Inflammatory macrophage (primary cell): ENCODE measurements at places on chromosomes 6 and 20.

GRCh38 chr20:48786951-48787705 lies 40.7 kb downstream of the PREX1 start:
- no peak for DNase-seq

DNA sequence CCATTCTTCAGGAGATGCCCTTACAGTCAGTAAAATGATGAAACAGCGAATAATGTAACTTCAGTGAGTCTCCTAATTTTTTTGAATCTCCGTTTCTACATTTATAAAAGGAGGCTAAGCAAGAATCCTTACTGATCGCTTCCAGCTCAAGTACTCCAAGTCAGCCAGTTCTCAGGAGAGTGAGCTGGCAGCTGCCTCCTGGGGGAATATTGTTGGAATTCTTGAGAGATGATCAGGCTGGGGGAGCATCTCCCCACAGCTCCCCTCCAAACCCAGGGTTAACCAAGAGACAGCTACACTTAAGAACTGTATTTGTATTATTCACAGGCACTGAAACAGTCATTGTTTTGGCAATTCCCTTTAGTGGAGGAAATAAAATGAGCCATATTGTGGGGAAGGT lies 89.1 kb upstream of the PCSK2 start:
- no peak for DNase-seq

DNA sequence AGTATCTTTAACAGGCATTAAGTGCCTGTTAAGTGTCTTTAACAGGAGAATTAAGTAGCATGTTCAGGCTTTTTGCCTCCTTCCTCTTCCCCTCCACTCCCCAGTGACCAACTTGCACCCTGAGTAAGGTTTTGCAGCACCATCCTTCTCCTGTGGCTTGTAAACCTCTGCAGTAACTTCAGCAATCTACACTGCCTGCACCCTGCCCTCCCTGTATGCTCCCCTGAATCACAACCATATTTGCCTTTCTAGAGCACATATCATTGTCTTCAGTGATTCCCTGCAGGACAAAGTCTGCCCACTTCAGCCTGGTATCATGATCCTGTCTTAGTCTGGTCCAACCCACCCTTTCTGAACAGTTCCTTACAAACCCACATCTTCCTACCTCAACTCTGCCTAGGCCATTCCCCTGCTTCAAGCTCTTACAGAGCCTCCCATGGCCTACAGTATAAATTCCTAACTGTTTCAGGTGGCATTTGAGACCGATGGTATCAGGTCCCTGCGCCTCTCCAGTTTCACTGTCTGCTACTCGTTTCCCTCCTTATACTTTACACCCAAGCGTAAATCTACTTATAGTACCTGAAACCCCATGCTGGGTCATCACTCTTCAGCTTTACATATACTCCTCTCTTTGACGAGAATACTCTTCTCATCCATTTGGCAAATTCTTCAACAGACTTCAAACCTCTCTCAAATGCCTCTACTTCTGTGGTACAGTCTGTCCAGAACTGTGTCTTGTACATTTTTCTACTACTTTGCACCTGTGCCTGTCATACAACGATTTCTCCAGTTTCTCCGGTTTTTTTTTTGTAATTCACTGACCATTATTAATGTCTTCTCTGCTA lies 69.8 kb downstream of the ZHX3 start:
- DNase-seq = no peak

DNA sequence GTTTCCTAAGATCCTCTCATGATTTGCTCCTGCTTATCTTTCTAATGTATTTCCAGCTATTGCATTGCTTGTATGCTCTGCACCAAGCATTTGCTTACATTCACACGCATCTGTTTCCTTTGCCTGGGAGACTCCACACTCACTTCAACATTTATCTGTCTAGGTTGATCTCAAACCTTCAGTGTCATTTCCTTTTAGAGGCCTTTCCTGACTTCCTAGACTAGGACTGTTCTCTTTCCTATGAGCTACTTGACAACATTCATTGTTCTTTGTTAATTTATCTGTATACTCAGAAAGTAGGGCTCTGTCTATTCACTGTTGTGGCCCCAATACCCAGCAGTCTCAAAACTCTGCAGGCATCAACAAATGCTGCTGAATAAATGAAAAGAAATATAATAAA lies 84.4 kb downstream of the WASF1 start:
- DNase-seq = no peak

DNA sequence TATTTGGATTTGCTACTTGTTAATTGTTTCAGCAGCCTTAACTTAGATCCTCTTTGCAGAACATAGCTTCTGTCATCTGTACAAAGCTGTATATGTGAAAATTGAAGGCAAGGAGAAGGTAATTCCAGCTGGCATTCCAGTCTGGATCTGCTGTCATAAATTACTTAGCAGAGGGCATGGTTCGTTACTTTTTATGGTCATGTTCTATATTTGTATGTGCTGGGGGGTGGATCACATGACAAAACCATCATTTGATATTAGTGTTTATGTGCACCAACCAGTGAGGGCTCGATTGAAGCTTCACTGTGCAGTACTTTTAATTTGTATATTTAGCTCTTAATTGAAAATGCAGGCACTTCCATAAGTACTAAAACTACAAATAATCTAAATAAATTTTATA lies 80.2 kb downstream of the CAP2 start:
- no peak for DNase-seq

DNA sequence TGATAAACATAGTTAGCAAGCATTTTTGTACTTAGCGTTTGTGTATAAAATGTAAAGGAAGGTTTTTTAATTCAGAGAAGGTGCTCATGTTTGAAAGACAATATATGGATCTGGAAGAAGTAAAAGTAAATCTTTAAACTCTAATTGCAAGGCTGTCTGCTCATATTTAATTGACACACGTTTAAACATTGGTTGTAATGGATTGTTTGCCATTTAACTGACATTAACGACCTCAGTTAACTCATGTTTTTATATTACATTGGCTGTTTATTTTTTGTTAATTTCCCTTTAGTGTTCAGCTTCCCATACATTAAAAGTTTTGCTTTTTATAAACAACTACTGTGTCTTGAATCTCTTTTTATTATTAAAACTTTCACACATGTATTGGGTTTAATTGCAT lies 208.1 kb downstream of the ARID1B start:
- no peak for DNase-seq

DNA sequence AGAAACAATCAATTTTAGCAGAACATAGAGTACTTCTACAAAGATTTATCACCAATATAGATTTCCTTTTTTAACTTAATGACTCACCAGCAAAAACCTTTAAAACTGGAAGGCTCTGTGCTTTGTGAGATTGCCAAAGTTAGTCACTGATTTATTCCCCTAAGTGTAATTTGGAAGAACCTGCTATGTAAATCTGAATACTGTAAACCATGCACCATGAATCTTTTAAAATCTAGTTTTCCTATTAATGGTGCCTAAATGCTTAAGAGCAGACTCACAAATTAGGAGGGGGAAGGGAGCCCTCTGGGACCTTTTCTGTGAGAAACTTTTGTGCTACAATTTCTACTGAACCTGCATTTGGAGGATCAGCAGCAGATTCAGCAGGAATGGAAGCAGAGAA lies 57.8 kb upstream of the PNRC1 start:
- DNase-seq = no peak

- DNase-seq = no peak
Measured at GRCh38 chr6:3403238-3404173, 53.3 kb downstream of the SLC22A23 start.

DNA sequence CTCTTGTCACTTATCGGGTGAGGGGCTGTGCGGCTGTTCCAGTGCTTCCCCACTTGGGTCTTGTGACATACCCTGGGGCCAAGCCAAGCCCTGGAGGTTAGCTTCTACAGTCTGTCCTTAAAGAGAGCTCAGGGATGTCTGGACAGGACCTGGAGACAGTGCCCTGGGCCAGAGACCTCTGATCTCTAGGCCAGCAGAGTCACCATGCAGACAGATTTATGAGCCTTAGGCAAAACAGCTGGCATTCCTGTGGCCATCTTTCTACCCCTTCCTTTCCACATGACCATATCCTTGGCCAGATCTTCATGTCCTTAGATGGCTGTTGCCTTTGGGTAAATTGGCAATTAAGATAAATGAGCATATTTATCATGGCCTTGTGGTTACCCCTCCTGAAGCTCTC lies 678.6 kb downstream of the MAFB start:
- no peak for DNase-seq

DNA sequence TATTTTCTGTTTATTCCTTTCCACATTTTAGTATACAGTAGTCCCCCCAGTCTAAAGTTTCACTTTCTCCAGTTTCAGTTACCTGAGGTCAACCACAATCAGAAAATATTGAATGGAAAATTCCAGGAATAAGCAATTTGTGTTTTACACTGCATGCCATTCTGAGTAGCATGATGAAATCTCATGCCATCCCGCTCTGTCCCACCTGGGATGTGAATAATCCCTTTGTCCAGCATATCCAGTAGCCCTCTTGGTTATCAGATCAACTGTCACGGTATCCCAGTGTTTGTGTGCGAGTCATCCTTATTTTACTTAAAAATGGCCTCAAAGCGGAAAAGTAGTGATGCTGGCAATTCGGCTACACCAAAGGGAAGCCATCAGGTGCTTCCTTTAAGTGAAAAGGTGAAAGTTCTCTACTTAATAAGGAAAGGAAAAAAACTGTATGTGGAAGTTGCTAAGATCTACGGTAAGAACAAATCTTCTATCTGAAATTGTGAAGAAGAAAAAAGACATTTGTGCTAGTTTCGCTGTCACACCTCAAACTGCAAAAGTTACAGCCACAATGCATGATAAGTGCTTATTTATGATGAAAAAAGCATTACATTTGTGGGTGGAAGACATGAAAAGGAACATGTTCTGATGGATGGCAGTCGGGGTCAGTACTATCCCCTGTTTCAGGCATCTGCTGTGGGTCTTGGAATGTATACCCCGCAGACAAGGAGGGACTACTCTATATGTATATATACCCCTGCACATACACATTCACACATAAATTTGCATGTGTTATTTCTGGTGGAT lies 11.3 kb downstream of the NOX3 start:
- DNase-seq = no peak

DNA sequence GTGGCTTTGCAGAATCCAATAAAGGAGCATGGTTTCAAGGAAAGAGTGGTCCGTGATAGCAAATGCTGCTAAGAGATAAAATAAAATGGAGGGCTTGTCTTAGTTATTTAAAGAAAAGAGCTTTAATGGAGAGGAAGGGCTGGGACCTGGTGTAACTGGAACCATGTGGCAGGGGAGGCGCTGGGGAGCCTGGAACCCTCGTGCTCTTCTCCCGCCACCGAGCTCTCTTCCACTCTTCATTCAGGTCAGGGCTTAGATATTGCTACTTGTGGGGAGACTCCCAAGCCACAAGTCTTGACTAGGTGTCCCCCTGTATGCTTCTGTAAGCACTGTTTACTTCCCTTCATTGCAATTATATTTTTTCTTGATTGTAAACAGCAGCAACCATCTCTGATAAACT lies 15.2 kb upstream of the ARFGEF3 start:
- DNase-seq = no peak

DNA sequence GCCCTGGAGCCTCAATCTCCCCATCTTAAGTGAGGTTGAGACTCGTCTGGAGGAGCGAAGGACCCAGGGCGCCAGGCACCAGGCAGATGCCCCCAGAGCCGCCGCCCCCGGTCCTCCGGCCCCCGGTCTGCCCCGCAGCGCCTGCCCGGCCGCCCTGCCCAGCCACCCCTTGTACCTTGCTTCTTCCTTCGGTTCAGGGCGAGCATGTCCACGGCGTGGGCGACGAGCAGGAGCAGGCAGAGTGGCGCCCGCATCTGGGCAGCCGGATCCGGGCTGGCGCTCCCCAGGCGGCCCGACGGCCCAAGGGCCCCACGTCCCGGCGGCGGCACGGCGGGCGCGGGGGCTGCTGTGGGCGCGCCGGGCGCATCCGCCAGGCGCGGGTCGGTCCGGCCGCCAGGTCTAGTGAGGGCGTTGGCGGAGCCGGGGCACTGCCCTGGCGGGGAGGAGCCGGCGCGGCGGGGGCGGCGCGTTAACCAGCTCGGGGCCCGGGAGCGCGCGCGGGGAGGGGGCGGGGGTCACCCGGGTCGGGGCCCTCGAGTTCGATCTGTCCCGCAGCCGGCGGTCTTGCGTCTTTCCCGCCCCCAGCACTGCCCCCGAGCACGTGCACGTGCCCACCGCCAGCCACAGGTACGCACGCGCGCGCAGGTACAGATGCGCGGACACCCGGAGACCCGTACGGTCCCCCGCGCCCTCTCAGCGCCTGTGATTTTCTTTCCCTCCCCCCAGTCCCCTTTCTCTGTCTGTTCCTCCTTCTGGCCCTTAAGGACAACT lies at the start of gene RSPO4:
Gene RSPO4, minus strand, starts transcription at position 401 of the 771 bp plus-strand sequence. Its CDS starts 147 bp downstream, at position 254.
- DNase-seq = no peak

DNA sequence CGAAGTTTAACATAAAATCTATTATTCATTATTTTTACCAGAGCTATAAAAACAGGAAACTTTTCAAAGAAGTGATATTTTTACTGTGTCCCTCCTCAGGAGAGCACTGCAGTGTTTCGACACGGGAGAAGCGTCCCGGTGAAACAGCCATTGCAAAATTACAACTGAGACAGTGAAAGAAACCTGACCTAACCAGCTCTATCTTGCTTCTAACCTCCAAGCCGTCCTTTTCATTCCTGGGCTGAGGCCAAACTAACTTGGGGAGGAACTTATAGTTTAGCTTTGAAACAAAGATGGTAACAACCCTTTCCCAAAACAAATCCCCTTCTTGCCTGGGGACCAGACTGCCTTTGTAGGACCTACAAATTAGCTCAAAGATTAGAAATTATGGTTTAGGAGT lies 79.2 kb downstream of the WDR27 start:
- no peak for DNase-seq

GRCh38 chr6:33961691-33962090 lies 157.9 kb upstream of the MLN start:
- DNase-seq = no peak

DNA sequence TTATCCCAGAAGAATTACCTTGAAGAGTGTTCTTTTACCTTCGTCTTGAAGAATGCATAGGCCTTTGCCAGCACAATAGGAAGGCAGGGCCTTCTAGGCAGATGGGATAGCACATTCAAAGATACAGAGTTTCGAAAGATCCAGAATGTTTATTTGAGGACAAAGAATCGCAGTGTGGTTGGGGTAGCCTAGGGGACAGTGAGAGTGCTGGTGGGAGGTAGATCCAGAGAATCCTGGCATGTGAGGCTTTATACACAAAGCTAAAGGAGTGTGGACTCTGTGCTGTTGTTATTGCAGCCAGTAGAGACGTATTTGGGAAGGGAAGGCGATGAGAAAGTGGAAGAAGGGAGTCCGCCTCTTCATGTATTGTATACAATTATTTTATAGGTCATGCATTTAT lies 186.6 kb downstream of the FARS2 start:
- no peak for DNase-seq

DNA sequence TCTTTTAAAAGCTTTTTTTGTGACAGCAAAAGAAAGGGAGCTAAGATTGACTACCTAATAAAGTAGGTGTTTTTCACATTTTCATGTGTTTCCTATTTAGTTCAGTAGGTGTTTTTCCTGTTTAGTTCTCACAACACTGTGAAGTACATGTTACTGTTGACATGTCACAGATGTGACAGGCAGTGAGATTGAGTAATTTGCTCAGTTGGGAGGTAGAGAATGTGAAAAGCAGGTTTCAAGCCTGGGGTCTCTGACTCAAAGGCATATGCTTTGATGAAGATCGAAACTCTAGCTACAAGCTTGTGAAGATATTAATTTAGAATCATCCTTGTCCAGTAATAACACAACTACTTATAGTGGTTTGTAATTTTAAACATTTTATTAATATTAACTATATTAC lies 43.1 kb downstream of the SLX4IP start:
- no peak for DNase-seq

GRCh38 chr20:46108435-46108841 lies 9.7 kb upstream of the CD40 start:
- DNase-seq = peak; percentile 41

GRCh38 chr20:6178537-6178936 lies 55.7 kb upstream of the FERMT1 start:
- peak; percentile 3 for DNase-seq
